ENCODE measurements at places on chromosomes 11 and 22.

DNA sequence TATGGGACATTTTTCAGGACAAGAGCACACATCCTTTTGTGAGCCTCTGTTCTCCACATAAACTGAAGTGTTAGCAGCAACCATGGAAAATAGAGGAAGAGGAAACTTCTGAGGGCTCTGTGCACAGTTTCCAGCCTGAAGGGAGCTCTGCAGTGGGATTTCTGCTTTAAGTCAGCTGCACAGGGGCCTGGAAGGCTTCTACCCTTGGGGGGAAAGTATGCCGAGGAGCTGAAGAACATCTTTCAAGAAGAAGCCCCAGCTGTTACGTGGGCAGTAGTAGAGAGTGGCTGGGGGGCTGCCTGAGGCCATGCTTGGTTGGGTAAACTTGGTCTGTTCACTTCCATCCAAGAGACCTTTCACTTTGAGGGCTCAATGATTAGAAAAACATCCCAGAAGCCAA is 82.7 kb upstream of the EED start:
- no peak for DNase-seq

DNA sequence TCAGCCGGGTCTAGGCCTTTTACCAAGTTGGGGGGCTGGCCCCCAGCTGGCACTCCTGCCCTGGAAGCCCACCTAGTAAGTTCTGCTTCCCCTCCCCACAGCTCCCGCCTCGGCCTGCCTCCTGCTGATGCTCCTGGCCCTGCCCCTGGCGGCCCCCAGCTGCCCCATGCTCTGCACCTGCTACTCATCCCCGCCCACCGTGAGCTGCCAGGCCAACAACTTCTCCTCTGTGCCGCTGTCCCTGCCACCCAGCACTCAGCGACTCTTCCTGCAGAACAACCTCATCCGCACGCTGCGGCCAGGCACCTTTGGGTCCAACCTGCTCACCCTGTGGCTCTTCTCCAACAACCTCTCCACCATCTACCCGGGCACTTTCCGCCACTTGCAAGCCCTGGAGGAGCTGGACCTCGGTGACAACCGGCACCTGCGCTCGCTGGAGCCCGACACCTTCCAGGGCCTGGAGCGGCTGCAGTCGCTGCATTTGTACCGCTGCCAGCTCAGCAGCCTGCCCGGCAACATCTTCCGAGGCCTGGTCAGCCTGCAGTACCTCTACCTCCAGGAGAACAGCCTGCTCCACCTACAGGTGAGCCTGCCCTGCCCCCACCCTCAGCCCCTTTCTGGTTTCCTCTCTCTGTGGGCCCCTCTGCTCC is 7.3 kb downstream of the RTN4RL2 start:
- DNase-seq: no peak

- peak; percentile 86 for DNase-seq
Observed at GRCh38 chr11:103863497-103863896, 172.9 kb upstream of the DDI1 start.

GRCh38 chr11:57345555-57346211 is 7.5 kb downstream of the P2RX3 start:
- peak; percentile 52 for DNase-seq

GRCh38 chr11:105520706-105521345 is 89.0 kb upstream of the GRIA4 start:
- DNase-seq: no peak

DNA sequence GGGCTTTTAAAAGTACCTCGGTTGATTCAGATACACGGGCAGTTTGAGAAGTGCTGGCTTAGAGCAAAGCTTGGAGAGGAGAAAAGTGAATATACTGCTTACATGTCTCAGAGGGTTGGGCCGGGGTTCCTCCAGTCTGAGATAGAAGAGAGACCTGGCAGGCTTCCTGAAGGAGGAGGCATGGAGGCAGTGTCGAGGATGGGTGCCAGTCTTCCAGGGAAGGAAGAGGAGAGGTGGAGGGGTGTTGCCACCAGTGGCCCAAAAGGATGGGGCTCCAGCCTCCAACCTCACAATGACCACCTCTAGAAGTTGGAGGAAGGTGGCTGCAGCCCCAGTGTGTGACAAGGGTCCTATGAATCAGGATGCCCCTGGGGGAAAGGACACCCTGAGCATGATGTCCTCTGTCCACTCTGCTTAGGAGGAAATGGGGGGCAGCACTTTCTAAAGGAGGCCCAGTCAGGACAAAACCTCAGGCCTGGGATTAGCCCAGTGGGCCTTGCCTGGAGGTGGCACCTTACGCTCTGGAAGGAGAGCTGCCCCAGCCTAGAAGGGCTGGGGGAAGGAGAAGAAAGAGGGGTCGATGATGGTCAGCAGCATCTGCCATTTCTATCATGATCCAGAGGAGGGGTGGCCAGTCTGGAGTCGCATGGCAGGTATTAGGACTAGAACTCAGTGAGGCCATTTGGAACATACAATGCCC is 65.2 kb downstream of the CD82 start:
- no peak for DNase-seq

- peak; percentile 2 for DNase-seq
Observed at GRCh38 chr11:112885744-112886433, 75.3 kb upstream of the NCAM1 start.

DNA sequence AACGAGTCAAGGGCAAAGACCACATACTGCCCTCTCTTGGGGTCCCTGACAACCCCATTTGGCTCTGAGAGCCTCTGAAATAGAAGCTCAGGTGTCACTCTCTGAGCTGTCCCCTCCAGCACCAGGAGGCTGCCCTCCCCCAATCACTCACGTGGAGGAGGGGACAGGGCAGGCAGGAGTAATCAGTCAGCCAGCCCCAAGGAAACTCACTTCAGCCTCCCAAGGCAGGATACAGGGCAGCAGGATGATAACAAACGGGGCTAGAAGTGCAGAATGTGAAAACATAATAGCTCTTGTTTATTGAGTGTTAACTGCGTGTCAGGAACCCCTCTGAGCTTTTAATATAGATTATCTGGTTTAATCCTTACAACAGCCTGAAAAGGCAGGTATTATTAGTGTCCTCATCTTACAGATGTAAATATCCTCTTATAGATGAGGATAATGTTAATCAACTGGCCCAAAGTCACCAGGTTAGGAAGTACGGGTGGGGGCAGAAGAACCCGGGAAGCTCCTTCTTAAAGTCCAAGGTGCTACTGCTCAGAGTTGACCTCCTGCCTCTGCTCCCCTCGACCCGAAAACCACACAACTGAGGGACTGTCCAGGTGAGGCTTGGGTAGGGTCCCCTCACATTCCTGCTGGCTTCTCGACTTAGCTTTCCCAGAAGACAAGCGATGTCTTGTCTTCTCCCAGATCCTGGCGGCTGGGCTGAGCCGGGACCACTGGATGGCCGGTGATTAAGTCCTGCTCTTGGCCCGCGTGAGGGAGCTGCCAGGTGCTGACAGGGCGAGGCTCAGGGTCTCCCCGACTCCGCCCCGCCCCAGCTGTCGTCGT is 2.7 kb downstream of the CHRM4 start:
- DNase-seq: no peak

Measured in iris pigment epithelial cell (primary cell).